ENCODE measurements at places on chromosomes 1 and 21. TPM values are rescaled to one million over a fixed set of nuclear protein-coding genes. Genes with fewer than 3 reads are reported as not detected.

- H3K36me3 ChIP-seq, result no peaks in the 10 kb centered on the region
- no peak overlapping the region for H3K27ac ChIP-seq
- no peaks in the 10 kb centered on the region for H3K4me1 ChIP-seq
These were observed 51.0 kb upstream of the F3 start for GRCh38 chr1:94592571-94592920.

DNA sequence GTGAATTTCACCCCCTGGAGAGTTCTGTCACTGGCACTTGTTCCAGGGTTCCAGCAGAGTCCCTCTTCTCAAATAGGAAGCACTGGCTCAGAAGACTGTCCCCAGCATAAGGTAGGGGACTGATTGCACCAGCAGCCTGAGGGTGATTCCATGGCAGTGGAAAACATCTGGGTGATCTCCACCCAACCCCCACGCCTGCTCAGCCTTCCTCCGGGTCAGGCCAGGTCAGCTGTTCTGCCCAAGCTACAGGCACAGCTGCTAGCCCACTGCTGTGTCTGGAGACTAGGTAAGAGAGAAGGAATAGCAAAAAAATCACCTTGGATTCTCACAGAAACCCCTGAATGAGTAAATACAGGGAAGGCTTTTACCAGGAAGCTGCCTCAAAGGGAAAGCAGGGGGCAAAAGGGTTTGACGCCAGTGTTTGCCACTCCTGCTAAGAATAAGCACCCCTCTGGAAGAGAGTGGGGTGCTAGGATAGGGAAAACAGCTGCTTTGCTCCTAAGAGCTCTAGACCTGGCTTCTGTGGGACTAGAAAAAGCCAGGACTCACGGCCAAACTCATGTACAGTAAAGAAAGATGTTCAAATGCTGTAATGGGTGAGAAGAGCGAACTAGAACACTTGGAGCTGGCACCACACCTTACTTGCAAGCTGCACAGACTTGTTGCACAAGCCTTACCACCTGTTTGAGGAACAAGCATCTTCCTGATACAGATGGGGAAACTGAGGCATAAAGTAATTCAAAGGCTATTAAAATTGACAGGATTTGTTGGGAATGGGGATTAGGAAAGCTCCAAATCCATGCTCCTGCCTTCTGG lies 1.0 kb upstream of the DENND2D start:
- H3K27me3 ChIP-seq, result no peaks in the 10 kb centered on the region
- no peak overlapping the region for H3K27ac ChIP-seq
- no peak for DNase-seq

DNA sequence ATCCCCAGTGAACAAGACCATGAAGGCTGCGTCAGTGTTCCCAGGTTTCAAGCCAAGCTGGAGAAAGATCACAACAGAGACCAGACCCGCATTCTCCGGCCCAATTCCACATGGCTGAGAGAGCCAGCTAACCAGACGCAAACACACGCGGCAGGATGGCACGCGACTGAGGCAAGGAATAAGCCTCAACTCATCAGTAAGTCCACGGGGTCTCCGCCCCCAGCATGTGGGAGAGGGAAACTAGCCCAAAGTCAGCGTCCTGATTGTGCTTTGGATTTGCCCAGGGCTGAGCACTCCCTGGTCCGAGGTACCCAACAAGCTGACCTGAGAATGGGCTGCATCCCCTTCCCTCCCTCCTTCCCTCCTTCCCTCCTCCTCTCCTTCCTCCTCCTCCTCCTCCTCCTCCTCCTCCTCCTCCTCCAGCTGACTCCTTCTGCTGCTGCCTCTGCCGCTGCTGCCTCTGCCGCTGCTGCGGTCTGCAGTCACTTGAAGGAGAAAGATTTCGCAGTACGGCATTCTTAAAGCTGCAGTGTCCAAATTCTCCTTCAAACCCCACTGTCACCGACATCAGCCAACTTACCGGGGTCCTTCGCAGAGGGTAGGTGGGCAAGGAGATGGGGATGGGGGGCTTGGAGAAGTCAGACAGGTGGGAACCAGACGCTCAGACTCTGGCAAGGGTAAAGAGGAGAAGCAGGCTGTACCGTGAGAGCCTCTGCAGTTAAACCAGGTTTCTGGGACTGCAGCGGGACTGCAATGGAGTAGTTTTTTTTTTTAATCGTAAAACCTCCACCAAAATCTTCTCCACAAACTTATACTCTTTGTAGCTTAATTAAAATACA lies 33.0 kb upstream of the H6PD start:
- H3K36me3 ChIP-seq, result no peaks in the 10 kb centered on the region
- DNase-seq, result peak; percentile 57
- no peaks in the 10 kb centered on the region for H3K27me3 ChIP-seq
- H3K27ac ChIP-seq, result peak overlapping the region; percentile 50
- peak overlapping the region; percentile 21 for H3K4me3 ChIP-seq

DNA sequence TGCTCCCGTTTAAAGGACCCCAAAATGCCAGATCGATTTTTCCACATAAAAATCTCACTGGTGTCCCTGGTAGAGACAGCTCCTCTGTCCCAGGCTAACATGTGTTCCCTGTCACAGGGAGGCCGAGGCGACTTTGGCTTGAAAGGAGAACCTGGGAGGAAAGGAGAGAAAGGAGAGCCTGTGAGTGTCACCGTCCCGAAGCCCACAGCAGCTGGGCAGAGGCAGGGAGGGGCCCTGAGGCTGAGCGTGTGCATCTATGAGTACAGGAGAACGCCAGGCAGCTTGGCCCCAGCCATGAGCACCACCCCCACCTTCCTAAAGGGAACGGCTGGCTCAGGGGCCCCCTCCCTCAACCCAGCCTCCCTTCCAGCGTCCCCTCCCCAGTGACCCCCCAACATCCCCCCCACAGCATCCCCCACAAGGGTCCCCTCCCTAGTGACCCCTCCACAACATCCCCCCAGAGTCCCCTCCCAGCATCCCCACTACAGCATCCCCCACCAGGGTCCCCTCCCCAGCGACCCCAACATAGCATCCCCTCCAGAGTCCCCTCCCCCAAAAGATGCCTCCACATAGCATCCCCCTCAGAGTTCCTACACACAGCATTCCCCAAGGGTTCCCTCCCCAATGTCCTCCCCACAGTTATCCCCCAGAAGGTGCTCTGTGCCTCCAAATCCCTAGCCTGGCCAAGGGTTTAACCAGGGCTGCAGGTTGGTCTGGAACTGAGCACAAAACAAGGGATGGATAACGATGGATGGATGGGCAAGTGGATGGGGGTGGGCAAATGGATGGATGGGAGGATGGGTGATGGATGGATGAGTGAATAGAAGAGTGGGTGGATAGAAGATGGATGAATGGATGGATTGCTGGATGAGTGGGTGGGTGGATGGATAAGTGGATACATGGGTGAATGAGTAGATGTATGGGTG lies 25.1 kb downstream of the COL6A2 start:
- H3K4me3 ChIP-seq, result no peak overlapping the region
- peak; percentile 12 for DNase-seq
- H3K27me3 ChIP-seq, result no peaks in the 10 kb centered on the region
- no peak overlapping the region for H3K27ac ChIP-seq

DNA sequence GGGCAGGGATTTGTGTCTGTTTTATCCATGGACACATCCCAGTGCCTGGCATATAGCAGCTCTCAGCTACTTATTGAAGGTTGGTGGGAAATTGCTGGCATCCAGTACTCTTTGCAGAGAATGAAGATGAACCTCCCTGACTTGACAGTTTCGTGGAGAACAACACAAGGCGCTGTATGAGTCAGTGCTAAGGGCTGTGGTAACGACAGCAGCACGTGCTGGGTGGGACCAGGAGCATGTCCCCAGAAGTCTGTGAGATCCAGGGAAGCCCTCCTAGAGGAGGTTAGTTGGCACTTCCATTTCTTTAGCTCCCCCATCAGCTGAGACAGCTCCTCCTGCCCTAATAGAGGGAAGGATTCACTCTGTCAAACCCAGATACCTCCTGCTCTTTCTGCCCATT lies 25.9 kb upstream of the IL19 start:
- H3K36me3 ChIP-seq, result no peaks in the 10 kb centered on the region
- no peak overlapping the region for H3K4me3 ChIP-seq
- peaks cover 3% of the 10 kb centered on the region for H3K4me1 ChIP-seq
- no peaks in the 10 kb centered on the region for H3K27me3 ChIP-seq
- no peak for DNase-seq

DNA sequence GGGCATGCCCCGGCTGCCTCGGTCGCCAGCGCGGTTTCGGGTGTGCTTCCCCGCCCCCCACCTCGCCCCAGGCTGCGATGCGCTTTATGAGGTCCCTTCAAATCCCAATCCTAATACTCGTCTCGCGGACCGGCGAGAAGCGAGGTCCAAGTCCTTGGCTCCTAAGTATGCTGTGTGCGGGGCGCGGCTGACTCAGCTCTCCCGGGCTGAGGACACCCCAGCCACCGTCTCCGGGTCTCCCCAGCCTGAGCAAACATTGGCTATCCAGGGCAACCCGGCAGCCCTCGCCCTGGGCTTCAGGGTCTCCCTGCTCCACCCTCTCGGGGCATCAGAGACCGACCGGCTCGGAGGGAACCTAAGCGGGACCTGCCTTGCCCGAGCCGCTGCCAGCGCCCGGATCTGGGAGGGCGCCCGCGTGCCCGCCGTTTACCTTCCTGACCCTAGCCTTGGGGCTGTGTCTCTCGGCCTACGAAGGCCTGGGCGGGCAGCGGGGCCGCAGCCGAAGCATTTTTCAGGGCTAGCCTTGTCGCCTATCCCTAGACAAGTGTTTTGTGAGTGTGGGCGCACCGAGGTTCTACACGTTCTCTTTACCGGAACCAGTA lies 1.2 kb downstream of the ITPKB start:
- peak overlapping the region; percentile 87 for H3K4me3 ChIP-seq
- peaks cover 4% of the 10 kb centered on the region for H3K4me1 ChIP-seq
- peak; percentile 58 for DNase-seq

TRIM63 gene
- total RNA-seq, result 5.4 TPM

LHX4 gene
- total RNA-seq, result not detected

ADCY10 gene
- total RNA-seq, result 1.2 TPM

LEMD1 gene
- total RNA-seq, result 1.6 TPM

SLFNL1 gene
- 31.3 TPM for total RNA-seq

COQ8A gene
- 27.4 TPM for total RNA-seq

ECM1 gene
- 6.6 TPM for total RNA-seq

FGR gene
- 35.9 TPM for total RNA-seq

All from uterus (tissue), 4 donors.